ENCODE measurements at places on chromosomes 7 and 10.

- peak; percentile 84 for DNase-seq
Measured at GRCh38 chr7:1813394-1814088, 143.5 kb downstream of the ELFN1 start.

DNA sequence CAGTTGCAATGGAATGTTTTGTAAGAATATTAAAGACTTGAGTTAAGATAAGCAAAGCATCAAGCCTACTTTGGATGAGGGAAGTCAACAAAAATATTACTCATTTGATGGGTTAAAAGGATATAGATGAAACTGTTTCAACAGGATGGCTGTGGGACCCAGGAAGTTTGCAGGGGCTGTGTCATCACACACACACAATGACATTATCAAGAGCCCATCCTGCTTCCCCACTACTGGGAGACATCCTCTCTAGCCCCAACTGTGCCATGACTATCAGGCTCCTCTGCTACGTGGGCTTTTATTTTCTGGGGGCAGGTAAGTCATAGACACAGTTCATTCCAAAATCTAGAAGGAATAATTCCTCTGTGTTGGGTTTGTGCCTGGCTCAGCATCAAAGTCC, 78.8 kb upstream of the PRSS1 start:
- DNase-seq, result no peak

GRCh38 chr10:104255311-104255981, 754 bp downstream of the GSTO1 start:
- DNase-seq, result no peak

DNA sequence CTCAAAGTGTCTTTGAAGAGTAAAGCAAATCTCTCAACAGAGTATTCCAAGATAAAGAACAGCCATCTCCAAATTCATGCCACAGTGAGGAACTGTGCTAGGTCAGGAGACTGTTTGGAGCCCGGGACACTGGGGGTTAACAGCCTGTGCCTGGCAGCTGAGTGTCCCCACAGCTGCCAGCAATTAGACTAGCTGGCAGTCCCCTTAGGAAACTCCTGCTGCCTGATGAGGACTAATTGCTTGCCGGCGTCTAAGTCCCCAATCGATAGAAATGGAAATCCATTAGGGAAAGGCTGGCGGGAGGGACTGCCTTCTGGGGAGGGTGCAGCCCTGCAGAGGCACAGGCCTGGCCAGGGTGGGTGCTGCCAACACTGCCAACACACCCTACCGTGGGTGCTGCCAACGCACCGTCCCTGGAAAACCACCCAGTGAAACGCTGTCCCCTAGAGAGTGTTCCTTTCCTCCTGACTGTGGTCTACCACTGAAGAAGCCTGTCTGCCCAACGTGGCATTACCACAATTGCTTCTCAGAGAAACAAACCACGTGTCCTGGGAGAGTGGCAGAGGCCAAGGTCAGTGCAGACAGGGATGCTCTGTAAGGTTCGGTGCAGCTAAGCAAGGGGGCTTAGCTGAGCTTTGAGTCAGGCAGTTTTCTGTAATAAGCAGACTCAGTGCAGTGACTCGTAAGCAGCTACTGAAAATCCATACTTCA, 60.8 kb downstream of the XRCC2 start:
- DNase-seq, result no peak

DNA sequence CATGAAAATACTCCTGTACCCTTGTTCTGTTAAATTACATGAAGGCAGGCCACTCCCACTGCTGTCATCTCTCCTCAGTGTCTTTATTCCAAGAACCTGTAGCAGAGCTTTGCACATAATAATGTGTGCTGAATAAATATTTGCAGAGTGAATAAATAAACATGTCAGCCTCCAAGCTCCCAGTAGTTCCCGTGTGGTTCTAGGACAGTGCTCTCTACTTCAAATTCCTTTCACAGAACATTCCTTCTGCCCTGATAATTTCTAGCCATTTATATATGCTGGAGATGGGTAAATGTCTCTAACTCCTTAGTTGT, 20.3 kb upstream of the HYAL4 start:
- no peak for DNase-seq

DNA sequence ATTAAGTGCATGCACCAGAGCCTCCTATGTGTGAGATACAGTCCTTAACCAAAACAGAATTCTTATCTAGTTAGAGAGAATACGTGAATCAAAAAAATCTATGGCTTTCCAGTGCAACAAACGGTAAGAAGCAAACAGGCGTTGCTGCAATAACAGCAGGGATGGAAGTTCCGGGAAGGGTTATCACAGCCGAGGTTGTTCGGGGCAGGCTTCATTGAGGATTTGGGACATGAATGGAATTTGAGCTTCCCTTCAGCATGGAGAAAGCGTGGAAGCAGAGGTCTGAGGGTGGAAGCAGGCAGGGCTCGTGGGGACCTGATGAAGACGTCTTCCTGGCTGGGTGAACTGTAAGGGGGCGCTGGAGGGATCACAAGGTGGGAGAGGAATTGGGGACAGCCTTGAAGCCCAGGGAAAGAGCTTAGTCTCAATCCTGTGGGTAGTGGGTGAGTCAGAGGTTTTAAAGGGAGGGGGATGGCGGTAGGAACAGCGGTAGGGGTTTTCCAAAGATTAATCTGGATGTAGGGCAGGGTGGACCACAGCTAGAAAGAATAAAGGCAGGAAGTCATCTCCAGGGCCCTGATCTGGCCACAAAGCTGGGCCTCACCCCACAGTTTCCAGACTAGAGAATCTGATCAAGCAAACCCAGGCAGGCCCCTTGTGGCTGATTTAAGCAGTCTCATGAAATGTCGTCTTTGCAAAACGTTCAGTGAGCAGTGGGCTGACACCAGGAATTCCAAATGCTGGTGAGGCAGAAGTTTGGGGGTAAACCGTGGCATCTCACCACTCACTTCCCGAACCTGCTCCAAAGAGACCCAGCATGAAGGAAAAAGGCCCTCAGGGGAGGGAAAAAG, 65.1 kb downstream of the CALML3 start:
- DNase-seq, result peak; percentile 54

DNA sequence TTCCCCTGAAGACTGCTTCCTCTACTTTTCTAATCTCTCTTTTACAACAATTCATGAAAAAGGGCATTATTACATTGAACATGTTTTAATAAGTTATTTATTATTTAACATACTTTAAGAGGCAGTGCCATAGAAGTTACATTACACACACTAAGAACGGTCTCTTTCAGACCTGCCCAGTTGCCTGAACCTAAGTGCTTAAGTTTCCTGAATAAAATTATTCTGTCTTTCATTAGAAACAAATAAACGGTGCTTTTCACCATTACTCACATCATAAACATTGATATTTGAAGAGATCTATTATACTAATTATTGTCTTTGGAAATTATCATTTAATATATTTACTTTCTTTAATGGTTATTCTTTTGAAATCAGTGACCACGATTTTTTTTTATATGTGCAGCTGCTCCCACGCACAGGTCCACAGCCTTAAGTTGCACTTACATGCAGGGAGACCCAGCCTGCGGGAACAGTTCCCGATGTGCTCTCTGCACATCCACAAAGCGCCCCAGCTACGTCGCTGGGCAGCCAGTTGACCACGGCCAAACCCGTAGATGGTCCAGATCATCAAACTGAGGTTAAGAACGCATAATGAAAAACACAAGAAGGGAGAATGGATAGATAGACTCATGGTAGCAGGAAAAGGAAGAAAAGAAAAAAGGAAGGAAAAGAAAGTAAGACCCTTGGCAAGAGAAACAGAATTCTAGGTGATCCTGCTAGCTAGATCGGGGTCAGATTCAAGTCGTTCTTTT, 437.0 kb upstream of the MGMT start:
- DNase-seq, result no peak

- no peak for DNase-seq
Measured at GRCh38 chr7:112427984-112428383, 22.3 kb upstream of the IFRD1 start.

- no peak for DNase-seq
Measured at GRCh38 chr7:87003872-87004798, 55.3 kb downstream of the ELAPOR2 start.

- DNase-seq, result peak; percentile 79
Measured at GRCh38 chr10:132555648-132556575, 18.3 kb downstream of the INPP5A start.

- no peak for DNase-seq
Measured at GRCh38 chr7:81887098-81888090, 117.5 kb upstream of the HGF start.

GRCh38 chr10:102673819-102674511, 29.7 kb downstream of the TRIM8 start:
- DNase-seq, result no peak

- DNase-seq, result no peak
Measured at GRCh38 chr10:34112171-34112782, 702.8 kb downstream of the PARD3 start.

DNA sequence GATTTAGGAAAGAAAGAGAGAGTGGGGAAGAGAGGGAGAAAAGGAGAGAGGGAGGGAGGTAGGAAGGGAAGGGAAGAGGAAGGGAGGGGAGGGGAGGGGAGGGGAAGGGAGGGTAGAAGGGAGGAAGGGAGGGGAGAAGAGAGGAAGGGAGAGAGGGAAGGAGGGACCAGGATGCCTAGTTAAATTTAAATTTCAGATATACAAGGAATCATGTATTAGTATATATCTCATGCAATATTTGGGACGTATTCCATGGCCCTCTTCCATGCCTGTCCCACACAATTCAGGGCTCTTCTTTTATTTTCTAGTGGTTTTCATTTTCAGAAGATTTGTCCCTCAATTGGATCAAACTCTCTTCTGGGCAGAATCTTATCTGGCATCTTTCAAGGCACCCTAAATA, 172.4 kb upstream of the PRR15 start:
- no peak for DNase-seq

GRCh38 chr10:130065251-130065650, 45.4 kb downstream of the C10orf143 start:
- no peak for DNase-seq

GRCh38 chr10:123136221-123136805, 543 bp downstream of the HMX3 start:
- DNase-seq, result peak; percentile 89

DNA sequence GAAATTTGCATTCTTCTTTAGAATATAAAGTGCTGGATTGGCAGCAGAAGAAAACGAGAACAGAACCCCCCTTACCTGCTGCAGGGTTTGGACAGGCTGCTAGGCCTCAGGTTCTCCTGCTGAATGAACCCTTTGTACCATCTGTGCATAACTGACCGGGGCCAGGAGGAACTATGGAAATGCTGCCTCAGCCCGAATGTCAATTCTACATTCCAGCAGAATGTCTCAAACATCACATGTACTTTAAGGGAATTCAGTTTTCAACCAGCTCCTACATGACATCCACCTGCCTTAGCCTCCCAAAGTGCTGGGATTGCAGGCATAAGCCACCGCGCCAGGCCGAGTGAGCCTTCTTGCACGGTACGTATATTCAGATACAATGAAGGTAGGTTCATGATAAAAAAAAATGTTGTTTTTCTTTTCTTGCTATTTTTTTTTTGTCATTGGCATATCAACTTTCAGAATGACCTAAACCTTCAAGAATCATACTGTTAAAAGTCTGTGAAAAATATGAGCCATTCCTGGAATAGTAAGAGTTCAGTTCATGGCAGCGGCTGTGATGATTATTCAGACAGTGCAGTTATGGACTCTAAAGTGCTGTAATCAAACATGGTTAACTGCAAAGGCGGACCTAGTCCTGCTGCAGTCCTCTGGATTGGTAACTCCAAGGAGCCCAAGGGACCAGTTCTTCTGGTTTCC, 84.4 kb upstream of the TNS3 start:
- DNase-seq, result no peak

GRCh38 chr10:73759512-73760115, 15.4 kb downstream of the SEC24C start:
- DNase-seq, result no peak

GRCh38 chr10:131729361-131729760, 171.4 kb upstream of the PPP2R2D start:
- no peak for DNase-seq

DNA sequence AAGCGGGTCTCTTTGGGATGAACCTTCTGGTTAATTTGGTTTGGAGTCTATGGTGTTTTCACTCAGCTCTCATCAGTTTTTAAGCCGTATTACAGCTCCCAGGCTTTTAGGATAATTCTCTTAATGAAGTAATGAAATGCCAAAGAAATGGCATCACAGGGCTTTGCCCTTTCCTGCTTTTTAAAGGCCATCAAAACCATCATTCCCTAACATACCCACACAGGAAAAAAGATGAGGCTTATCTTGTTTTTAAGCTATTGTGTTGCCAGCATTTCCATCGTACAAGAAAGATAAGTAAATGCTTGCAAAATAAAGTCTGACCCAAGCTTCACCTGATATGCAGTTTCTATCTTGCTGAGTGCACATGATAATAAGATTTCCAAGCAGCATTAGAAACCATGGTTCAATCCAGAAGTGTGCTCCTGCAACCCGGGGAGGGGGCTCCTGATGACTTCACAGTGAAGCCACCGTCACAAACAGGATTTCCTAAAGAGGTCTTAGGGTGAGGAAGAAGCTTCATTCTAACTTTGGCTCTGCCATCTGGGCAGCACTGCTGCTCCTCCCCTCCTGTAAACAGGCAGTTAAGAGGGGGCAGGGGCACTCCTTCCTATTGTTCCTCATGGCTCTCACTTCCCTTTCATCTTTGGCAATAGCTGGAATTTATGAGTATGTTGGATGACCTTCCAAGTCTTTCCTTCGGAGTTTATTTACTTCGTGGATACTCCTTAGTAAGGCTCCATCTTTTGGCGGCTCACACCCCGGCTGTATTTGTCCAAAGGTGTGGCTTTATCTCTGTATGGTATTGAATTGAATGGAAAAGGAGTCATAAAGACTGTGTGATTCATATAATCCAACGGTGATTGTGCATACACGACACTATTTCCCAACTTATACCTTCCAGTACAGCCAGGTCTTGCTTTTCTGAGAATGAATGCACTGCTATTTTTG, 55.2 kb upstream of the FAM133B start:
- no peak for DNase-seq

DNA sequence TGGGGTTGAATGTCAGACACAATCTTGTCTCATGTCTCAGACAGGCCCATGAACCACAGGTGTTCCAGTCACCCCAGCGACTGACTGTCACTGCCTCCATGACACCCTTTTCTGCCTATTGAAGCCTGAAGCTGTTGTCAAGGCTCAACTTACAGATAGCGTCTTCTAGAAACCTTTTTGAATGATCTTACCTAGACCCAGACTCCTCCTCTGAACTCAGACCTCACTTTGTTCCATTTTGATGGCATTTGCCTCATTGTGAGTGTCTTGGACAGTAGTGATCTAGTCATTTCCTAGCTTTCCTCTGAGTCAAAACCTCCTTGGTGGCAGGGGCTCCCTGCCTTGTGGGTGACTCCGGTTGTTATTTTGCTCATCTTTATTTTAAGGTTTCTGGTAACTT, 98.3 kb upstream of the AGK start:
- no peak for DNase-seq

- no peak for DNase-seq
Measured at GRCh38 chr7:116152276-116152675, 58.1 kb upstream of the TES start.

Data from chondrocyte (in vitro differentiated cells).